ENCODE measurements at places on chromosomes 12 and 14.

DNA sequence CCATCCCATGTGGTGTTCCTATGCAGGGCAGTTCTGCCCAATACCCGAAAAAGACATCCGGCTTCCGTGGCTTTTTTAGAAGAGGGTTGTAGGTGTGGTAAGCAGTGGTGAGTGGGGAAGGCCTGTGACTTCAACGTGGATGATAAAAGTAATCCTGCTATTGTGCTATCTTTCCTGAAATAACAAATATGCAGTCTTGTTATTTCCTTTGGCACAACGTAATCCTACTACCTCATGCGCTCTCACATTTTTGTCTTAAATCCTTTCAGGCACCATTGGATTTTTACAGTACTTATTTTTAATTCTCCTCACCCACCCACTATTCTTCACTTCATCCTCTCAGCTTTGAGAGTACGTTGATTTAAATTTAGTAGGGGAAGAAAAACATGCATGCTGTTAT, 96.8 kb downstream of the IPO8 start:
- DNase-seq: no peak

DNA sequence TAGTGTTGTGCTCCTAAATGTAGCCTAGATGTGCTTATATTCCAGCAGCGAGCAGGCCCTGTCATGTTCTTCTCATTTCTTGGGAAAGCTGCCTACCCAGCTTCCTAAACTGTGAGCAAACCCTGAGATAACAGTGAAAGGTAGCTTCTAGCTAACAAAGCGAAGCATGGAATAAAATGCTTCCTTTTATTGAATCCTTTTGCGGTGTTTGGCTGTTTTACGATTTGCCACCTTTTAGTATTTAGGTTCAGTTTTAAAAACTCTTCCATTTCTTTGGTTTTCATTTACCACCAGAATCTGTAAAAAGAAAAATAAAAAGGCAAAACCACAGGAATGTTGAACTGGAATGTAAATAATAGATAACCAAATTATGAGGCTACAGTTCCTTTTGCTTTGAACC, 5.0 kb upstream of the PKP2 start:
- DNase-seq: no peak

- no peak for DNase-seq
Measured at GRCh38 chr12:75945581-75945980, 86.0 kb downstream of the PHLDA1 start.

- DNase-seq: no peak
Measured at GRCh38 chr12:26701604-26702215, 131.3 kb downstream of the ITPR2 start.

DNA sequence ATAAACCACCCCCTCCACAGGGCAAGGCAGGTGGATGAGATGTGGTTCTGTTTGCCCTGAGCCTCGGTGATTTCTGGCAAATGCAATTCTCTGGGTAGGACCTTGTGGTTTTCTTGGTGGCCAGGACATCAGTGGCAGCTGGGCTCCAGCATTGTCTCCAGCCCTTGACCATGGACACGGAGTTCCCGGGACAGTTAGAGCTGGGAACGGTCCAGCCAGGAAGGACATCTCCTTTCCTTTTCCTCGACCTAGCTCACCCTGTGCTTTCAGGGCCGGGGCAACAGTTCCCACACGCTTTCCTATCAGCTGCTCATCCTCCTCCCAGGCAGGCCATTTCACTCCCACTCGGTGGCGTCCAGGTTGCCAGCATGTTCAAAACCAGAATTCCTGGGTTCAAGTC, 9.2 kb downstream of the SERPINA4 start:
- no peak for DNase-seq

DNA sequence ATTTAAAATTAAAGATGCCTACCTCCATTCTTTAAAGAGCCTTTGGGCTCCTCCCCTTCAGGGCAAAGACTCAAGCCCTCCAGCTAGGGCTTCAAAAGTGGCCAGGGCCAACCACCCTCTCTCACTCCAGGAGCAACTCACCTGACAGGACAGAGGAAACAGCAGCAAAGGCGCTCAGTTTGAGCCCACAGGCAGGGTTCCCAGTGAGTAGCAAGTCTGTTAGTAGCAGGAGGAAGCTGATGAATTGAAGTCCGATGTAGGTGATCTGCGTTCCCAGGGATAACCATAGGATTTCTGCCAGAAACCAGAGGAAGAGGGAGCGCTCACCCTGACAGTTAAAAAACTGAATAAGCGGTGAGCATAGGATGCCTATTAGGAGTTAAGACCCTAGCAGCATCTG, 15.7 kb downstream of the GSG1 start:
- DNase-seq: no peak

DNA sequence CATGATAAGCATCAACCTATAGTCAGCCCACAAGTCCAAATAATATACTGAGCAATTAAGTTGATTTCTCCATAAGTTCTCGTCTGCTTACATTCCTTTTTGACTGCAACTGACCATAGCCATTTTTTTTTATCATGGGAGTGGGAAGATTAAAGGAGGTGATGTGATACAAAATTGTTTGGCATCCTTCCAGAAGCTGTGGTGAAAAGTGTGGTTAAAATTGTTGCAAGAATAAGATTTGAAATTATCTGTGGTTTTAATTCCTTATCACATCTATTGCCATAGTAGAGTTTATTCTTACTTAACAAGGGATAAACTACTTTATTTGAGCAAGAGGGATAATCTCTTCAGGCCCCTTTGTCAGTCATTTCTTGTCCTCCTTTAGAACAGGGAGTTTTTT, 50.7 kb downstream of the LIN52 start:
- no peak for DNase-seq

- DNase-seq: peak; percentile 53
Measured at GRCh38 chr14:50001151-50001998, 108.5 kb downstream of the ARF6 start.

GRCh38 chr12:51351913-51352532, 5.5 kb upstream of the CELA1 start:
- peak; percentile 15 for DNase-seq

DNA sequence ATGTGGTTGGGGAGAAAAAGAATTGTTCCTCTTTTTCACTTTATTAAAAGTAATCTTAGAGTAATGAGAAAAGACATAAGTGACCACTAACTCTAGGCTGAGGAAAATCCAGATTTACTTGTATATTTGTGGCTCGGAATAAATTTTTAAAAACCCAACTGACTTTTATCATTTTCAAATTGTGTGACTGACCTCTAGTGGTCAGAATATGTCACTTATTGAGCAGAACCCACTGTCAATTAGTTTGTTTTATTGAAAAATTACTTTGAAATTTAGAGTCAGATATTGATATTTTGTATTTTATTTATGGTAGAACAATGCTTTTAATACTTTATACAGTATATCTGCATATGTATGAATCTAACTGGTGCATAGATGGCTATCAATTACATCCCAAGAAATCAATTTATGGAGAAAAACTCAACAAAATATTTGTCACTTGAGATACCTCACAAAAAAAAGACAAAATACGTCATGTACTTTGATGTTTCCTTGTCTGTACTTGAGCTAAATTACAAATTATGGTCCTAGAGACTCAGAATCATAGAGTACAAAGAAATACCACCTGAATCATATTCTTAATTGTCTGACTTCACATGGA, 229.4 kb downstream of the CNTN1 start:
- no peak for DNase-seq

DNA sequence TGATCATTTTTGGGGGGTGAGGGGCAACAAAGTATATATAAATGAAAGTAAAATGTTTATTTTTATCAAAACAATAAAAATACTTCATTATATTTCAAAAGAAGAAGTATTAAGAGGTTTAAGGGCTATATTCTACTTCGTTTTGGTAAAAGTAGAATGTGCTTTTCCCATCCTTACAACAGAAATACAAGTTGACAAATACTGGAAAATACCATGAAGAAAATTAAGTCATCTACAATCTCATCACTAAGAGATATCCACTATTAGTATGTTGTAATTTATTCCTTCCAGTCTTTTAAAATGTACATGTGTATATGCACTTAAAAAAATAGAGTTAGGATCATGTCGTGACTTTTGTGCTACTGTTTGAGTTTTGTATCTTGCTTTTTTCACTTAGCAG, 92.8 kb downstream of the PCNX1 start:
- no peak for DNase-seq

DNA sequence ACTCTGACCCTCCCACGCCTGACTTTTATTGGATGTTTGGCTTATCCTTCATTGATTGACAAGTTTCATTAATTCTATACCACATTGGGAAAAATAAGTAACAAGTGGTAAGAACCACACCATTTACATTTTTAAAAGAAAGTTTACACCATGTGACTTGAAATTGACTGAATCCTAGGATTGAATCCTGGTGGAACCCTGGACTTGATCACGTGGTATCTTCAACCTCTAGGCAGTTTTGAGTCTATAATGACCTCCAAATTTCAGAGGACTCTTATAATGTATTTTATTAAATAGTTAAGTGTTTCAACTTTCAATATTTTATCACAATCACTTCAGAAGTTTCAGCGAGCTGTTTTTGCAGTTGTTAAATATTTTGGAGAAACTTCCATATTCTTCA, 172.0 kb downstream of the SLC6A15 start:
- DNase-seq: no peak

DNA sequence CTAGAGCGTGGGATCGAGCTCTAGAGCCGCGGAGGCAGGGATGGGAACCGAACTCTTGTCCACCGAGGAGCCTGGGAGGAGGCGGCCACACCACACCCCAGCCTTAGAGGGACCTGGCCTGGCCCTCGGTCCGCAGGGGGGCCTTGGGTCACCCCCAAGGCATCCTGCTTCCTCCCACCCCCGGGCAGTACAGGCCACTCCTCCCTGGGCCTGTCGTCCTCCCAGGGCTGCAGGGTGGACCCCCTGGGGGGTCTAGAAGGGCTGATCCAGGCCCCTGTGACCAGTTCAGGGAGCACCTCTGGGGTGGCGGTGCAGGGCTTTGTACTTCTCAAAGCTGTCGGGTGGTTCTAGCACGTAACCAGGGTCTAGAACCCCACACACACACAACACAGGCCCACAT, 79.1 kb upstream of the FBRSL1 start:
- DNase-seq: no peak

DNA sequence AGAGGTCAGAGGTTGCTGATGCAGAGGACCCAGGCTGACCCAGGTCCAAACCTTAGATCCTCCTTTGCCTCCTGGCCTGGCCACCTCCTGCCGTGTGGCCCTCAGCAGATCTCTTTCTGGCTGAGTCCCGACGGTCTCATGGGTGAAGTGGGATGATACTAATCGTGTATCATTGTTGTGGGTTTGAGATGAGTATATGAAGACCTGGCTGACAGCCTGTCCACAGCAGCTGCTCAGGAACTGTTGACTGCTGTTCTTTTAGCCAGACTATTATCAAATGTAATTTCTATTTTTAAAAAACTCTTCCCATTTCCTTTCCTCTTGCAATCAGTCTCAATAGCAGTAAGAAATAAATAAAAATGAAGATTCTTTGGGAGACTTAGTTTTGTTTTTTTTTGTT, 45.6 kb downstream of the ANKRD9 start:
- DNase-seq: no peak

- DNase-seq: no peak
Measured at GRCh38 chr14:103593577-103593976, 30.8 kb downstream of the COA8 start.

DNA sequence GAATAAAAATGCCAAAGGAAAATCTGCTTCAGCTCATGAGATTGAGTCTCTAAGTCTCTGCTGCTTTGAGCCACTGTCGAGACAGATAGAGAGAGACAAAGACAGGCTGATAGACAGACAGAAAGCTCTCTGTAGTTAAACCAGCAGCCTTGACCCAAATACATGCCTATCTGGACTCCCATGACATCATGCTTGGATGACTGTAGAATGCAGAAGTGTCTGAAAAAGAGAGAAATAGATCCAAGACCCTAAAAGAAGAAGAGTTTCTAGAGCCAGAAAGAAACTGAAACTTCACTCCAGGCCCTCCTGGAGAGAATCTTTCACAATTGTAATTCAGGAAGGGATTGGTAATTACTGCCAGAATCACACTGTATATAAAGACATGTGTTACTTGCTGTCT, 122.6 kb upstream of the PLXNC1 start:
- DNase-seq: no peak

GRCh38 chr12:39935275-39935674, 170.6 kb downstream of the SLC2A13 start:
- DNase-seq: no peak

DNA sequence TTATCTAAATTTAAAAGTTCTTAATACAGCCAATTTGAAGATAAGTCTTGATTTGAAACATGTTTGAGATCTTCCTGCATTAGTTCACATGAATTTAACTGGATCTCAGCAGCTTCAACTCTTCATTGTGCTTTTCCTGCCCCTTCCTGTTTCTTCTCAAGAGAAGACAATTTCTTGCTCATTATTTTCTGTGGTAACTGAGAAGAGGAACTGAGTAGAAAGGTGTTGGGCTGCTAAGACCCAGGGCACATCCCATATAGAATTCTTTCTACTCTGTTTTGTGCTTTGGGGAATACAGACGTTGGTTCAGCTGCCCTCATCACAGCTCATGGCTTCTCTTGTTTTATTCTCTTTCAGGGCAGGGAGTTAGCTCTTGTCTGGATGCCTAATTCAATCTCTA, 110.2 kb downstream of the SNAPC1 start:
- no peak for DNase-seq

GRCh38 chr12:4215229-4216186, 58.1 kb upstream of the CCND2 start:
- DNase-seq: no peak

DNA sequence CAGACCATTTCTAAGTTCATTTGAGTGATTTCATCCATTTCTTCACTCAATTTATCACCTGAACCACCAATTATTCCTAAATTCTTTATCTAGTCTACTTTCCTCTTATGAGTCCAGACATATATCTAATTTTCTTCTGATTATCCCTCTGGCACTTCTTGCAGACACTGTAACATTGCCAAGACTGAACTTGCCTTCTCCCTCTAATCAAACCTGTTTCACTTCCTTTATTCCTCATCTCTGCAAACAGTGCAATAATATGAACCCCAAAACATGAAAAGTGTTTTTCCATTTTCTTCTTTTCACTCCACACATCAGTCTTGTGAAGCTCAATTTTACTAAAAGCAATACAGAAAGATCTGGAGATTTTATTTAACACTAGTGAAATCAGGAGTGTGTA, 37.8 kb upstream of the PTPRQ start:
- DNase-seq: no peak

DNA sequence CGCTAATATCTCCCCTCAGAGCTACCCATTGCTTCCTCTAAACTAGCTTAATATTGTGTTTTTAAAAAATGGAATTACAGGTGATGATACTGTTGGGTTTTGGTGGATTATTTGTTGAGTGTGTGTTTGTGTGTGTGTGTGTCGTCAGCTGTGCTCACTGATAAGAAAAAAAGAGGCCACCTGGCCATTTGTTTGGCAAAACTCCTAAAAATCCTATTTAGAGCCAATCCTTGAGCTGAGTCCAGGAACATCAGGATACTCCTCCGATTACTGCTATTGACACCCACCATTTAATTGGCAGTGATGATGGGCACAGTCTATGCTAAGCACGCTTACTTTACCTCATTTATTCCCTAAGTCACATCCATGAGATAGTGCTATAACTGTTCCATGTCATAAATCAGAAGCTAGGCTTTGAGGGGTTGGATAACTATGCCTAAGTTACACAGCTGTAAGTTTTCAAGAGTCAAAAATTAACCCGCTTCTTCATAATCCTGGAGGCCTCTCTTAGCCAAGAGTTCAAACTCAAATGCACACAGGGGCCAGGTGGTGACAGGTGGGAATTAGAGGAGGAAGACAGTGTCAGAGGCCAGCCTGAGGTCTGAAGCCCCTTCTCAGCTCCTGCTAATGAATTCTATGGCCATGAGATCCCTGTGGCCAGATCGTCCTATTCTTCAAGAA, 1026.6 kb upstream of the TMEM132C start:
- DNase-seq: no peak

GRCh38 chr12:21657326-21658077, at the start of gene LDHB:
Gene LDHB, minus strand, starts transcription at chr12:21657842. Its CDS starts 3,171 bp downstream, at chr12:21654671.
- DNase-seq: peak; percentile 84

GRCh38 chr12:27672643-27673042, 23.6 kb upstream of the REP15 start:
- DNase-seq: no peak
